ENCODE measurements at places on chromosomes 7 and 10. TPM values are rescaled to one million over a fixed set of nuclear protein-coding genes. Genes with fewer than 3 reads are reported as not detected.

Gene SPACDR
- total RNA-seq = 1.0 TPM

GRCh38 chr10:61263518-61263917 is 189.7 kb downstream of the TMEM26 start:
- DNase-seq = no peak

Gene ACTL6B
- total RNA-seq = not detected

- DNase-seq = no peak
These were observed 92.4 kb downstream of the CTTNBP2 start for GRCh38 chr7:117780832-117781231.

GRCh38 chr10:103764296-103765088 is 90.9 kb downstream of the SH3PXD2A start:
- DNase-seq = no peak

GRCh38 chr7:84191842-84192241 is 2.7 kb downstream of the SEMA3A start:
- DNase-seq = no peak
